ENCODE measurements at places on chromosomes 5 and 9.

GRCh38 chr5:91328743-91329142 is 54.4 kb downstream of the ARRDC3 start:
- DNase-seq, result no peak

- DNase-seq, result no peak
Measured at GRCh38 chr5:40571729-40572128, 108.0 kb upstream of the PTGER4 start.

DNA sequence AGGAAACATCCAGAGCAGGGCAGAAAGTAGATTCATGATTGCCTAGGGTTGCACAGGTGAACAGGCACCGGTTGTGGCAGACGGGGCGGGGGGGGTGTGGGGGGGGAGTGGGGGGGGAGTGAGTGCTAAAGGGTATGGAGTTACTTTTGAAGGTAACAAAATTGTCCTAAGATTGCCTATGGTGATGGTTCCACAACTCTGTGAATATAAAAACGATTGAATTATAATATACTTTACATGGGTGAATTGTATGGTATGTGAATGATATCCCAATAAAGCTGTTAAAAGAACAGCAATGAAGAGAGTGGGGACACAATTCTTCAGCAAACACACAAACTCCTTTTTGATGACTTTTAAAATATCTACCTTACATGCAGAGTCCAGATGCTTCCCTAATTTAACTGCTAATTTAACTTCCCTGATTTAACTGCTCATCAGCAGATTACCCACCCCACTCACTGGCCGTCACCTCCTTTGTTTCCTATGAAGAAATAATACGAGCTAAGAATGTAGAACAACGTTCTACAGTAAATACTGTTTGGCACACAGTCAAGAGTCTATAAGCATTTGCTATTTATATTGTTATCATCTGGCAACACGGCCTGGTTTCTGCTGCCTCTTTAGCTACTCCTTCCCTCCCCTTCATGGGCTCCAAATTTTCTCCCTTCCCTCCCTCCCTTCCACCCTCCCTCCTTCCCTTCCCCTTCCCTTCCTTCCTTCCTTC is 83.5 kb downstream of the PTCH1 start:
- no peak for DNase-seq

DNA sequence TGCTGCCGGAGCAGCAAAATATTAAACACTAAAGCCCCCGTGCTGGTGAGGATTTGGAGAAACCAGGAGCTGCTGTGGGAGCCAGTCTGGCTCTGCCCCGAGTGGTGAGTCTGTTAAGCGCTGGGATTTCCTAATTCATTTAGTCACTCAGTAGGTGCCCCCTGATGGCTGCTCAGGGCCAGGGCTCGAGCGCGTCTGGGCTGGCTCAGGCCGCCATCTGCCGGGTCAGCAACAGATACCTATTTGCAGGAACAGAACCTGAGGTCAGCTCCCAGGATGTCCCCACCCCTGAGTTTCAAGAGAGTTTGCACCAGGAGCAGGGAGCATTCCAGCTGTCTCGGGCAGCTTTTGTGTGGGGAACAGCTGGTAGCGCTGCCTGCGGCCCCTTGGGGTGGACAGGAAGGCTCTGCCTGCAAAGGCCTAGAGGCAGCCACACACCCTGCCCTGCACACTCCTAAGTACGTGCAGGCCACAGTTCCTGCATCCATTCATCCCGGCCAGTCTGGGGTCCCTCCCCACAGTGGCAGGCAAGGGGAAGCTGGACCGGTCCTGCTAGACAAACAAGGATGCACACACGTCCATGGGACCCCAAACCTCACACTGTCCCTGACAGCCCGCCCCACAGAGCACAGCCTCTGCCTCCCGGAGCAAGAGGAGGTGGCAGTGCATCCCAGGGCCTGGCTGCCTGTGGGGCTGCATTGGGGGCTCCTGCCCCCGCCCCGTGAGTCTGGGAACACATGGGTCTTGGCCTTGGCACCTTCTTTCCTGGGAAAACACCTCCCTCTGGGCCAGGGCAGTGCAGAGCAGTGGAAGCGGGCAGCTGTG is 83.7 kb downstream of the ADAMTS2 start:
- DNase-seq, result no peak

GRCh38 chr5:142364251-142365145 is 39.7 kb upstream of the SPRY4 start:
- DNase-seq, result no peak

- no peak for DNase-seq
Measured at GRCh38 chr5:85108471-85108870, 723.8 kb upstream of the EDIL3 start.

DNA sequence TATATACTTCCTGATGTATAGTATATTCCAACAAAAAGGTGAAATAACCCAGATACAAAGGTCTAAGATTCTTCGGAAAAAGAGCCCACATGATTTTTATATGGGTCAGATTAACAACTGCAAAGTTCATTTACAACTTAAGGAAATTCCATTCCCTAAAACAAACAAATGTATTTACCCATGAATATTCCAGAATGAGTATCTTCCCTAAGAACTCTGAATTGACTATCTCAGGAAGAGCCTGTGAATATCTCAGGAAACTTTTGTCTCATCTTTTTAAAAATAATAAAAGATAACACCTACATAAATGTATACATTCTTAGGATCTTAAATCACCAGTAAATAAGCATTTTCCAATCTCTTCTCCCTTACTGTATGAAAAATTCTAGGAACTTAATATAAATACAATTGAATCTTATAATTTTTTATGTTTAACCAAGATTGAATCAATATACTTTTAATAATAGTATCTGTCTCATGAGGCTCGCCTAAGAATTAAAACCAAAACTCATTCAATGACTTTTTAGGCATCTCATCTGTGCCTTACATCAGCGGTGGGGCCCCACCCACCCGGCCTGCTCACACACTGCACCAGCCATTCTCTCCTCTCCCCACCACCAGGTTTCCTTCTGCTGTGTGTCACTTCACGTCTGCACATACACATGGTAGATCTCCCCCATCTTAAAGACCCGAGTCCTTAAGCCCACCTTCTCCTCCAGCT is 78.1 kb downstream of the RAPGEF1 start:
- peak; percentile 60 for DNase-seq

- DNase-seq, result no peak
Measured at GRCh38 chr5:108772626-108773025, 24.9 kb downstream of the FER start.

DNA sequence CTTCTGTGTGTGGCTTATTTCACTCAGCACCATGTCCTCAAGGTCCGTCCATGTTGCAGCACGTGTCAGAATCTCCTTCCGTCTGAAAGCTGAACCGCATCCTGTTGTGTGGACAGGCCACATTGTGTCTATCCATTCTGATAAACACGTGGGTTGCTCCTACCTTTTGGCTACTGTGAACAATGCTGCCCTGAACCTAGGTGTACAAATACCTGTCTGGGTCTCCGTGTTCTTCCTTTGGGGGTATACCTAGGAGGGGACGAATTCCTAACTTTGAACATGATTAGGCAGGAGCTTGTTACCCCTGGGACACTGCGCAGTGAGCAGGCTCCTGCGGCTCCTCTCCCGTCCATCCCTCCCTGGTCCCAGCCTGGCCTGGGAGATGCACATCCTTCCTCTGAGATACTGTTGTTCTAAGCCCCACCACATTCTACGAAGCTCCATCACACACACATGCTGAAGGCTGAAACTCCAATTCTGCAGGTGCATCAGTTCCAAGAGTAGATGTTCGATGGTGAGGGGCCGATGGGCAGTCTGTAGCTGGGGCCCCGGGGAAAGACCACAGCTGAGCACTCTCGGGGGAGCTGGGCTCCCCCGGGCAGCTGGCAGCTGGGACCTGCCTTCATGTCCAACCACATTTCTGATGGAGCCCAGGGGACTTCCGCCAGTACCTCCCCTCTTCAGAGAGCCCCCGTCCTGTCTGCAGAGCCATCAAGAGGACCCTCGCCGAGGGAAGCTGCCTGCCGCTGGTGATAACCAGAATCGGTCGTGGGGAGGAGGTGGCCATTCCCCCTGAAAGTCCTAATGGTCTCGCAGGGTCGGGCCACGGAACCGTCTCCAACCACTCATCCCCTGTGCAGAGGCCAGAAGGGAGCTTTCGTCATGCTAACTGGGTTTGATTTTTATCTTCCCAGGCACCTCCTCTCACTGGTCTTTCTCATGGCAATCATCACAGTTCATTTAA is 120.9 kb downstream of the COL23A1 start:
- no peak for DNase-seq

DNA sequence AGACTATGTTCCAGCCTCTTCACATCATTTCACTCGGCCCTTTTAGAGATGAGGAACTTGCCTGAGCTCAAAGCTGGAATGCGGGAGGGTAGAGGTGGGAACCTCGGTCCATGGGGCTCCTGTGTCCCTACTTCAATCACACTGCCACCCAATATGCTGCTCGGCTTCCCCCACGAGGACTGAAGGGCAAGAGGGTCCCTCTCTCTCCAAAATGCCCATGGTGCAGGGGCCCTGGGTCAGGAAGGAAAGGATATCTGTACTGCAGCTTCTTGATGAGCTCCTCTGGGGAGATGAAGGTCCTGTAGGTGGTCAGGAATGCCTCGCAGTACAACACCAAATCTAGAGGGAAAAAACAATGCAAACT is 46.5 kb downstream of the PRRT1B start:
- no peak for DNase-seq

DNA sequence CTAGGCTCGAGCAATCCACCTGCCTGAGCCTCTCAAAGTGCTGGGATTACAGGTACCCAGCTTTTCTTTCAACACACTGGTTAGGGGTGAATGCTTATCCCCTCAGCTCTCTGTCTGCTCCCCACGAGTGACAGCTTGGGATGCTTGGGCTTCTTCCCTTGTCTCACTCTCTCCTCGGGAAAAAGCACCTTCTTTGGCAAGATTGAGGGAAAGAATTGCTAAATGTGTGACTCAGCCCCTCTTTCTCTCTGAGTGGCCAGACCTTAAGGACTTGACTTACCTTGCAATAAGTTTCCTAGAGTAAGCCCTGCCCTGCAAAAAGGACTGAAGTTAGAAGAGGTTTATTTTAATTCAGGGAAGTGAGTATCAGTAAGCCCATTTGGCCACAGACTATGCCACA is 68.1 kb upstream of the ERBIN start:
- DNase-seq, result no peak

DNA sequence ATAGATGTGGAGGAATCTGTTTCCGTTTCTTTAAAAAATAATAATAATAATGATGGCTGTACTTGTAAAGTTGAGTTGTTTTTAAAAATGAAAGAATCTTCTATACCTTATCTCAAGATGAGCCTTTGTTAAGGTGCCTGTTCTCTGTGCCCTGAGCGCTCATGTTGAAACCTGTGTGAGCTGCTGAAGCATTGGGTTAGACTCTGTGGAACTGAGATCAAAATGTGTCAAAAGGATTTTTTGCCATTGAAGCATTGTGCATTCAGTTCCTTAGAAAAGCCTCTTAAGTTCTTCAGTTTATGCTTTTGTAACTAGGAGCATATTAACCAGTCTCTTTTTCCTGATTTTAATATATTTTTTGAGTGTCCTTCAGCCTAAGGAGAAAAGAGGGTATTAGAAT is 67.7 kb downstream of the NUP214 start:
- DNase-seq, result no peak

- DNase-seq, result no peak
Measured at GRCh38 chr9:120464887-120465421, 115.0 kb downstream of the CDK5RAP2 start.

GRCh38 chr9:134251296-134252069 is 74.8 kb upstream of the RXRA start:
- DNase-seq, result no peak

GRCh38 chr5:66912787-66913186 is 283.8 kb downstream of the CD180 start:
- no peak for DNase-seq

- peak; percentile 3 for DNase-seq
Measured at GRCh38 chr9:94002316-94003140, 47.4 kb upstream of the BARX1 start.

DNA sequence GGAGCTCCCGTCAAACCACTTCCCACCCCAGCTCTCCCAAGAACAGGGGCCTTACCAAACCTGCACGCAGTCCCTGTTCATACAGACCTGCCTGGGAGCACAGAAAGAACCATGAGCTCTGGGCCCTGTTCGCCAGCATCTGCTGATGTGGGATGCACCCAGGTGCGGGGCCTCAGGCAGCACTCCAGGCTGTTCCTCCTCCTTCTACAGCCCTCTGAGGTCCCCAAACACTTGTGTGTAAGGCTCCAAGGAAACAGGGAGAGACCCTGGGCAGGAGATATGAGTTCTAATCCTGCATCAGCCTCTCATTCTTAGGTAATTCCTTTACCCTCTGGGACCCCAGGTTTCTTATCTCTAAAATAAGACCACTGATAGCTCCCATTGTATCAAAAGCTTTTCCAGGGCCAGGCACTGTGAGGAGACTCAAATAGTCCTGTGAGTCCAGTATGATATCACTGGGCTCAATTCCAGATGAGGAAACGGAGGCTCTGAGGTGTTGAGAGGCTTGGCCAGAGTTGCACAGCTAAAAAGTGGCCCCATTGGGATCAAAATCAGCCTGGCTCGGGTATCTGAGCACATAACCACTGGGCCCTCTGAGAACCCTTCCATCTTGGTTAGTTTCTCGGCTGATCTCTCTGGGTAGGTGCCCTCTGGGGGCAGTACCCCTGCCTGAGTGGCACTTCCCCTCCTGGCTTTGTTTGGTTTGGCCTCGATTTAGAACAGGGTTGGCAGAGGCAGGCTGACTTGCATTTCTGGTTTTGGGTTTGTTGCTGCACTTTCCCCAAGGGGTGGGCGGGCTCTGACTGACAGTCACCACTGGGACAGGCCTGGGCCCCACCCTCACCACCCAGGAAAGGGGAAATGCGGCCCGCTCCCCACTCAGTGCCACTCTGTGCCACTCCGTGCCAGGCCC is 116.8 kb downstream of the RGS3 start:
- DNase-seq, result peak; percentile 77

- DNase-seq, result no peak
Measured at GRCh38 chr9:130320723-130321481, 55.3 kb downstream of the HMCN2 start.

DNA sequence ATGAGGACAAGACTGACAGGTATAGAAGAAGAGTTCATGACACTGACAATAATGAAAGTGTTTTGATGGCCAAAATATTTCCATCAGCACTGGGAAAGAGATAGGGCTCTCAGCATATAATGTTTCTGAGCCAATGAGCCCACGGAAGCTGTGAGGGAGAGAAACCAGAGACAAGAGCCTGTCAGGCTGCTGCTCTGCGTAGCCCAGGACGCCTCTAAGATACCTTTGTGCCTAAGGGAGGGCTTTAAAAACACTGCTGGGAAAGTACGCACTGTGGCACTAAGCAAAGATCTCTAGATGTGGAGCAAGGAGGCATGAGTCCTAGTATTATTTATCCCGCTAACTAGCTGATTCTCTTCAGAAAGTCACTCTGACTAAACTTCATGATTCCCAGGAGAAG is 11.0 kb upstream of the ELAVL2 start:
- no peak for DNase-seq

Data from stimulated activated CD8-positive, alpha-beta memory T cell treated with anti-CD3 and anti-CD28 coated beads, Interleukin-7, amount 100 ng/mL, for 48 hours (primary cell).